ENCODE measurements at places on chromosomes 6 and 20.
A peak's percentile ranks its signal among the peaks of the same experiment; 100 is the strongest.

- DNase-seq = no peak
These were observed 61.0 kb upstream of the ARMH2 start for GRCh38 chr6:24859608-24860200.

DNA sequence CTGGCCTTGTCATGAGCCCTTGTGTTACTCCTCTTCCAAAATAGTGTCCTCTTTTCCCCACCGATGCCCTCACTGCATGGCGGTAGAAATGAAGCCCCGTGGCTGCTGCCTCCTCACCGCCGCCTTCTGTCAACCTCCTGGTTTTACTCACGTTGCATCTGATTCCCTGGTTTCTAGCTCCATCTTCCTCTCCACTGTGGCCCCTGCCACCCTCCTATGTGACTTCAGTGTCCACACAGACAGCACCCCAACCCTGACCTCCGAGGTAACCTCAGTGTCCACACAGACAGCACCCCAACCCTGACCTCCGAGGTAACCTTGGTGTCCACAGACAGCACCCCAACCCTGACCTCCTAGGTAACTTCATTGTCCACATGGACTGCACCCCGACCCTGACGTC lies 122.8 kb upstream of the THBS2 start:
- DNase-seq = no peak

- no peak for DNase-seq
These were observed 1.0 kb downstream of the GINM1 start for GRCh38 chr6:149567194-149567586.

- no peak for DNase-seq
These were observed 3.1 kb downstream of the PLAGL2 start for GRCh38 chr20:32204205-32205109.

DNA sequence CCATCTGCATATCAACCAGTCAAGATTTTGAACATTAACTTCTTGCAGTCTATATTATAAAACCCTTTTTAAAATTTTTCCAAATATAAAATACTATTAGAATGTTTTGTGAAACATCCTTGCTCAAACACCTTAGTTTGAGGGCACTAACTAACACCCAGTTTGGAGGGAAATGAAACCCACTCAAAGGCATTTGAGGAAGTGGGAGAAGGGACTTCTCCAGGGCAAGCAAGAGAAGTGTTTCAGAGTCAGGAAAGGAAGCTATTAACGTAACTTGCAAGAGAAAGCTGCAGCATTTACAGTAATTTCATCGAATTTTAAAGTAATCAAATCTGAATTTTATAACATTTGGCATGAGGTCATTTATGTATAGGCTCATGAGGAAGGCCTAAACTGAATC lies 21.3 kb downstream of the MTFR2 start:
- DNase-seq = no peak

GRCh38 chr6:19035461-19036195 lies 648.5 kb downstream of the RNF144B start:
- no peak for DNase-seq

- peak; percentile 96 for DNase-seq
These were observed 246.7 kb downstream of the CD109 start for GRCh38 chr6:73942592-73943186.

GRCh38 chr20:17614812-17615644 lies 45.2 kb downstream of the DSTN start:
- no peak for DNase-seq

Measured in mesendoderm (in vitro differentiated cells).